Activated CD4-positive, CD25-positive, alpha-beta regulatory T cell treated with anti-CD3 and anti-CD28 coated beads, Interleukin-2, amount 50 U/mL, for 16 hours (primary cell): ENCODE measurements at places on chromosomes 4 and X.

DNA sequence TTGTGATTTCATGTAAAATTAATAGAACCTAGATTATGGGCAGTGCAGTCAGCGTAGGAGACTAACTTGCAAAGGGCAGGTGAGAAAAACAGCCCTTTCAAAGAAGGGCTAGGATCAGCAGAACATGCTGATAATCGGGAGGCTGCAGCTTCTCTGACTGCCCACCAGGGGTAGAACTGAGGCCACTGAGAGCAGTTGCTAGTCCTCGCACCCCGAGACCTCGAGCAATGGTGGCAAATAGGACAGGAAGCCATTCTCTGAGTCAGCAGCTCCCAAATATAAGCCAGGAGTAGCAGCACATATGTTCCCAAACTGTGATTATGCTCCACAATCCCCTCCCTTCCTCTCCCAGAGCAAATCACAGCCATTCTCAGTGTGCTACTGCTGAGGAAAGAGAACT is 186.5 kb downstream of the MSL3 start:
- DNase-seq, result no peak

DNA sequence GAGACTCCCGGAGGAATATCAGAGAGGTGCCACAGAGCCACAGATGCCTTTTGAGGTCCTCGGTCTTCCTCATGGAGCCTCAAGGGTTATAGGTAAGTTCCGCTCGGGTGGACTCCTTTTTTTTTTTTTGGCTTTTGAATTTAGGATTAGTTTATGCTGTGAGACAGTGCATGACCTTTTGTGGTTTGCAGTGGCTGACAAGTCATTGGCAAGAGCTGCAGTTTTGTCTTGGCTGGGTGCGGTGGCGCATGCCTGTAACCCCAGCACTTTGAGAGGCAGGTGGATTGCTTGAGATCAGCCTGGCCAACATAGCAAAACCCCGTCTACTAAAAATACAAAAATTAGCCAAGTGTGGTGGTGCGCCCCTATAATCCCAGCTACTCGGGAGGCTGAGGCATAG is 4.5 kb upstream of the GRSF1 start:
- DNase-seq, result no peak

GRCh38 chrX:115345615-115346014 is 56.1 kb downstream of the LUZP4 start:
- DNase-seq, result no peak

- no peak for DNase-seq
Measured at GRCh38 chr4:6205567-6205931, 5.2 kb upstream of the JAKMIP1 start.

- DNase-seq, result no peak
Measured at GRCh38 chrX:48107717-48108116, 22.7 kb upstream of the SPACA5B start.

- DNase-seq, result no peak
Measured at GRCh38 chrX:40644821-40645358, 2.5 kb downstream of the CXorf38 start.

- peak; percentile 53 for DNase-seq
Measured at GRCh38 chr4:77203380-77204197, 46.6 kb downstream of the CCNG2 start.

DNA sequence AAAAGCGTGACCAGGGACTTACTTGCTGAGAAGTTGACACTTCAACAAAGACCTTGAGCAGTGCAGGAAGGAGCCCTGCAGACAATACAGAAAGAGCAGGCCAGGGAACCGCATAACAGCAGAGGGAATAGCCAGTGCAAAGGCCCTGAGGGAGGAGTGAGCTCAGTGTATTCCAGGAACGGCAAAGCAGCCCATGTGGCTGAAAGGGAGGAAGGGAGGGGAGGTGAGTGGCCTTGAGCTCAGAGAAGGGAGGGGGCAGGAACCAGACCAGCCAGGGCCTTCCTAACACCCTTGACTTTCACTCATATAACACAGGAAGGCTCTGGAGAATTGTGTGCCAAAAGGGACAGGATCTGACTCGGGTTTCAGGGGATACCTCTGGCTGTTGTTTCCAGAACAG is 112.2 kb downstream of the BCOR start:
- no peak for DNase-seq

- DNase-seq, result no peak
Measured at GRCh38 chr4:135359128-135359527, 1157.5 kb upstream of the PABPC4L start.

GRCh38 chr4:67700116-67700737 is 728 bp downstream of the UBA6 start:
- no peak for DNase-seq

DNA sequence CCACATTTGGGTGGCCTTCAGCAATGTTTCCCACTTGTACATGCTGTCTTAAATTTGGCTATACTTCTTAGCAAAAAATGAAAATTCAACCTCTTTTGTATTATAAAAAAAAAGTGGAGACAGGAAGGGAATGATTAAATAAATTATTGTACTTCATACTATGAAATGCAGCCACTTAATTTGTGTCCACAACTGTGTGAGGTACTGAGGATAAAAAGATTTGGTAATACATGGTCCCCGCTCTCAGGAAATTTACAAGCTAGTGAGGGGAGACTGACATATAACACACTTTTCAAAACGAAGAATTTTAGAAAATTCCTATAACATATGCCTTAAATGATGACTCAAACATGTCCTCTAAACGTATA is 105.0 kb downstream of the HNRNPD start:
- DNase-seq, result no peak

GRCh38 chr4:185559915-185560281 is 24.6 kb upstream of the PDLIM3 start:
- no peak for DNase-seq
